Metanephros (tissue), 2 donors: ENCODE measurements at places on chromosomes 1 and 21. TPM values are rescaled to one million over a fixed set of nuclear protein-coding genes. Genes with fewer than 3 reads are reported as not detected.

STUM gene
- 0.99 TPM for total RNA-seq

TRIM46 gene
- 2.3 TPM for total RNA-seq

USP48 gene
- 46.0 TPM for total RNA-seq

ARHGEF19 gene
- 12.1 TPM for total RNA-seq

OR2T2 gene
- 0.06 TPM for total RNA-seq
